ENCODE measurements at places on chromosomes 6 and 20.
A peak's percentile ranks its signal among the peaks of the same experiment; 100 is the strongest.

- no peak for DNase-seq
Measured at GRCh38 chr6:25486550-25486949, 165.5 kb upstream of the SCGN start.

DNA sequence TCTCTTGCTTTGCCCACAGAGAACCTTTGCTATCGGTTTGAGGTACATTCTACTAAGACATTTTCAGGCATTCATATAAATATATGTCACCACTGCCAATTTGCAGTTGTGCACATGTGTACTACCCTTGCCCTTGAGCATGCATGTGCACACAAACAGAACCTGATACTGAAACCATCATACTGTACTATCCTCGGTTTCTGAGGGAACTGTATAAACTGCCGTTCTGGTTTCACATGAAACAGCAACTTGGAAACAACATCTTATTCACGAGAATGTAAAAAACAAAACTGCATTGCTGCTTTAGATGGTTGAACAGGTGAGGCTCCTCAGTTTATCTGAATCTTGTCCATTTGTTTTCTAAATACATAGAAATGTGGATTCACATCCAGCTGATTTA lies 151.2 kb upstream of the TMEM170B start:
- no peak for DNase-seq

GRCh38 chr6:3913077-3913957 lies 64.1 kb downstream of the FAM50B start:
- no peak for DNase-seq

- no peak for DNase-seq
Measured at GRCh38 chr6:14250573-14250972, 133.0 kb downstream of the CD83 start.

- DNase-seq = no peak
Measured at GRCh38 chr6:48777411-48777810, 666.4 kb upstream of the PTCHD4 start.

GRCh38 chr20:58721951-58722778 lies 29.6 kb downstream of the NPEPL1 start:
- DNase-seq = no peak

GRCh38 chr20:3696200-3696599 lies 14.4 kb upstream of the ADAM33 start:
- DNase-seq = no peak

- no peak for DNase-seq
Measured at GRCh38 chr6:49430187-49430586, 32.9 kb downstream of the MMUT start.

GRCh38 chr6:3825331-3825831 lies 23.8 kb upstream of the FAM50B start:
- peak; percentile 33 for DNase-seq

GRCh38 chr20:36334281-36335205 lies 28.4 kb downstream of the DLGAP4 start:
- DNase-seq = no peak

GRCh38 chr6:165231177-165231576 lies 78.2 kb downstream of the C6orf118 start:
- DNase-seq = no peak

DNA sequence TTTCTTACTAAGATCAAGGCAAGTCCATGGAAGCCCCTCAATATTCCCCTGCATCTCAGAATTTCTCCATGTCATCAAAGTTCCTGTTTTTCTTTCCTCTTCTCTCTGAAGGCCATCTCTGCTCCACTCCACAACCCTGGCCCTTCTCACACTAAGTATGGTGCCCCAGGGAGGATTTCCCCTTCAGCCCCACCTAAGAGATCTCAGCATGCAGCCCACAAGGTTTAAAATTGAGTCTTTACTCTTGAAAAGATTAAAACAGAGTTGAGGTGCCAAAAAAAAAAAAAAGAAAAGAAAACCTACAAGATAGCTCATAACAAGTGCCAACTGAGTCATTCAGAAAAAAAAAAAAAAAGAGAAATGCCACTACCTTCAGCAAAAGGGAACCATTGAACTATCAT lies 36.5 kb upstream of the TNFAIP3 start:
- DNase-seq = no peak

DNA sequence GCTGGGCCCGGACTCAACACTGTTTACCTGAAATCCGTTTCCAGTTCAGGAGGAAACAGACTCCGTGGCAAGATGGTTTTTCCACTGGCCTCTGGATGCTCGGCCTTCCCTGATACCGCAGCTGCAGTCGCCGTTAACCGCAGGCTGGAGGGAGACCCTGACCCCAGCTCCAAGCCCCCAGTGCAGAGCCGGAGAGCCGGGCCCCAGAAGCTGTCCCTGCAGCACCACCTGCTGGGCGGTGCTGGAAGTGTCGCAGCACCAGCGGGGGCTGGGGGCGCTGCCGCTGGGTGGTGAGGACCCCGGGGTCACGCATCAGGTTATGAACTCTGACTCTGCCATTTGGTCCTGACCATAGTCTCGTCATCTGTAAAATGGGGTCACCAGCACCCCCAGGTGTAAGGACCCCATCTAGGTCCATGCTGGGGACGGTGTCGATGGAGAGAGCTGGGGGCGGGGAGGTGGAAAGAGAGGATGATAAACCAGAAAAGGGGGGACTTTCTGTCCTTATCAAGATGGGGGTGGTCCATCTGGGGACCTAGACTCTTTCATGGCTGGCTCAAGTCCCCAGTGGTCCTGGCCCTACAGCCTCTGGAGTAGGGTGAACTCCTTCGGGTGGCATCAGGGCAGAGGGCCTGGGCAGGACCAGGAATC lies 20.8 kb upstream of the CHRNA4 start:
- no peak for DNase-seq

DNA sequence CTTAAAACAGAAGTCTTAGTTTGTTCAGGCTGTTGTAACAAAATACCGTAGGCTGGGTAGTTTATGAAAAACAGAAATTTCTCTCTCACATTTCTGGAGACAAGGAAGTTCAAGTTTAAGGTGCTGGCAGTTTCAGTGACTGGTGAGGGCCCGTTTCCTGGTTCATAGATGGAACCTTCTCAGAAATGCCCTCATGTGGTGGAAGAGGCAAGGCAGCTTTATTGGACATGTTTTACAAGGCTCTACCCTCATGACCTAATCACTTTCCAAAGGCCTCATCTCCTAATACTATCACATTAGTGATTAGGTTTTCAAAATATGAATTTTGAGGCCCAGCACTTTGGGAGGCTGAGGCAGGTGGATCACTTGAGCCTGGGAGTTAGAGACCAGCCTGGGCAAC lies 2.4 kb downstream of the HEBP2 start:
- no peak for DNase-seq

DNA sequence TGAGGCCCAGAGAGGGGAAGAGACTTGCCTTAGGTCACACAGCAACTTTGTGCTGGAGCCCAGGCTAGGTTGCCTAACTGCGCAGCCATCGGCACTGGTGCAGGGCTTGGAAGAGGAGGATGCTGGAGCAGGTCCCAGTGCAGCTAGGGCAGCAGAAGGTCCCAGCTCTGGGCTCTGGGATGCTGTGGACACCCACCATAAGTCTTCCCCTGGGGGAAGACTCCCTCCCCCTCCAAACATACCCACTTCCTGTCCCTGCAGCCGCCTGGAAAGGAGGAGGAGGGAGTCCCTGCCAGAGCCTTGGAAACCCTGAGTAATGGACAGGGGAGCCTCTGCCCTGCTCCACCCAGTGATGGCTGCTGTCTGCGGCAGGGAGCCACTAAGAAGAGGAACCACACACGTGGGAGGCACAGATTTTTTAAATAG lies 93.6 kb downstream of the NCR2 start:
- DNase-seq = no peak

DNA sequence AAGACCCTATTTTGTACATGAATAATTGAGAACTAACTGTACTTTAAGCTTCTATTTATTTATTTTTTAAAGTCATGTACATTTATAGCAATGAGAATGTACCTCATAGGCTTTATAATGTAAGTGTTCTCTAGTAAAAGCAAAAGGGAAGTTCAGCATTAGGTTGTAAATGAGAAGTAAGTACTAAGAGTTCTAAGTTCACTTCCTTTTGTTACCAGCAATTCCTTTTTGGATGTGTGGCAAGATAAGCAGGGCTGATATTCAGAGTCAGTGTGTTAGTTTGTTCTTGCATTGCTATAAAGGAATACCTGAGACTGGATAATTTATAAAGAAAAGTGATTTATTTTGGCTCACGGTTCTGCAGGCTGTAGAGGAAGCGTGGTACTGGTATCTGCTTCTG lies 54.0 kb upstream of the CCN2 start:
- no peak for DNase-seq

- no peak for DNase-seq
Measured at GRCh38 chr6:85262621-85263020, 187.3 kb upstream of the NT5E start.

GRCh38 chr6:53440336-53440945 lies 91.7 kb upstream of the ELOVL5 start:
- DNase-seq = no peak

GRCh38 chr20:23551383-23551782 lies 16.9 kb downstream of the CST9L start:
- DNase-seq = no peak

DNA sequence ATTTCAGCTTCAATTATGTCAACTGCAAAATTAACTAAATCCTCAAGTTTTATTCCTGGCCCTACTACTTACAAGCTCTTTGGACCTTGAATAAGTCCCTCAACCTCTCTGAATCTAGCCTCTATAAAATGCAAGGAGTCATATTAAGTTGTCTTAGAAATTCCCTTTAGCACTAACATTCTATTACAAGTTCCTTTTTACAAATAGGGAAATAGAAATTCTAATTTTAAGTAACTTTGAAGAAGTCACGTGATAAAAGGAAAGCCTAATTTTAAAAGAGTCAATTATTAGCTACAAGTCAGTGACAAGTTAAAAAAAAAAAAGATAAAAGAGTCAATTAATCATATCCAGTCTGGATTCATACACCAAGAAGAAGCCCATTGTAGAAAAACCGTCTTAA lies 24.6 kb upstream of the GTF3C6 start:
- DNase-seq = no peak

GRCh38 chr20:40913224-40914185 lies 115.1 kb upstream of the TOP1 start:
- DNase-seq = no peak

GRCh38 chr6:24426729-24427446 lies 24.2 kb downstream of the MRS2 start:
- no peak for DNase-seq

GRCh38 chr20:8778387-8778786 lies 290.5 kb upstream of the PLCB4 start:
- DNase-seq = no peak

GRCh38 chr20:37968841-37969401 lies 64.3 kb downstream of the TTI1 start:
- DNase-seq = no peak

GRCh38 chr6:4582506-4583417 lies 193.4 kb upstream of the CDYL start:
- DNase-seq = no peak

- DNase-seq = no peak
Measured at GRCh38 chr6:9370480-9370879, 935.1 kb upstream of the SLC35B3 start.

- DNase-seq = no peak
Measured at GRCh38 chr6:87277123-87277522, 45.3 kb upstream of the SMIM8 start.

- no peak for DNase-seq
Measured at GRCh38 chr6:110714143-110714542, 101.1 kb downstream of the CDK19 start.

DNA sequence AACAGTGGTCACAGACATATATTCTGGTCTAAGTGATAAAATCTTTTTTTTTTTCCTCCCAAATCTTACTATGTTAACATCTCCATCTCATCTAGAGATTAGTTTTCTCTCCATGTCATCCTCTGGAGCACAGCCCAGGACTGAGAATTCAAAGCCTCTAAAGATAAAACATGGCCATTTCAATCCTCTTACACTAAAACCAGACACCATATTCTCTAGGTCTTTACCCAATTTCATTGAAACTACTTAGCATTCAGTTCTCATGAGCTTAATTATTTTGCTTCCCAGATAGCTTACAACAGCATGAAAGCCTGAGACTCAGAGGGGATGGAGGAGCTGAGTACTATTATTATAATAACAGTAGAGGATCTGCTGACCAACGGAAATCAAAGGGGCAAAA lies 92.7 kb downstream of the FARS2 start:
- no peak for DNase-seq

DNA sequence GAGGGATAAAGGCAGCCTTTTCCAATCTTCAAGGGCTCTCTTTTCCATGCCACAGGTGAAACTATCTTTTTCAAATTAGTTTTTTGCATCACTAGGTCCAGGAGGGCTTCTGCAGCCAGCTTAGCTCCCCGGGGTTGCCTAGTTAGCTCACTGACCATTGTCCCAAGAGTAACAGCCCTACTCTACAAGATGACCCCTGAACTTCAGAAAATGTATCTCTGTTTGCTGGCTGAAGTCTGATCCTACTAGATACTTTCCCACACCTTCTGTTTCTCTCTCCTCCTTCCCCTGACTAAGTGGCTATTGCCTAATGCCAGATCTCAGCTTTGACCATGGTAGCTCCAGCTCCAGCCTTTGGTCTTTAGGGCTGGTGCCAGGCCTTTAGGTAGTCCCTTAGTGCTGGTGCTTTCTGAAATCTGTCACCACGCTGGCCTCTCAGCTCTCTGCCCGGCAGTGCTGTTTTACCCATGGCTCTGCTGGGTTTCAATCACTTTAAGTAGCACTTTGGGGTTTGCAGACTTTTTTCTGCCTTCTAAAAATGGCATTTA lies 255.1 kb downstream of the RNGTT start:
- DNase-seq = no peak

- no peak for DNase-seq
Measured at GRCh38 chr6:157392927-157393668, 12.1 kb downstream of the ZDHHC14 start.
